ENCODE measurements at places on chromosomes 3 and 15. TPM values are rescaled to one million over a fixed set of nuclear protein-coding genes. Genes with fewer than 3 reads are reported as not detected.

The PGBD4 gene
- total RNA-seq, result 1.5 TPM

The CCR8 gene
- not detected for total RNA-seq

The KATNBL1 gene
- total RNA-seq, result 63.2 TPM

The EXD1 gene
- total RNA-seq, result not detected

The CCR1 gene
- 4.3 TPM for total RNA-seq

The SPCS1 gene
- total RNA-seq, result 125 TPM

GRCh38 chr3:130826516-130827182 lies 67.2 kb upstream of the ATP2C1 start:
- DNase-seq, result no peak

DNA sequence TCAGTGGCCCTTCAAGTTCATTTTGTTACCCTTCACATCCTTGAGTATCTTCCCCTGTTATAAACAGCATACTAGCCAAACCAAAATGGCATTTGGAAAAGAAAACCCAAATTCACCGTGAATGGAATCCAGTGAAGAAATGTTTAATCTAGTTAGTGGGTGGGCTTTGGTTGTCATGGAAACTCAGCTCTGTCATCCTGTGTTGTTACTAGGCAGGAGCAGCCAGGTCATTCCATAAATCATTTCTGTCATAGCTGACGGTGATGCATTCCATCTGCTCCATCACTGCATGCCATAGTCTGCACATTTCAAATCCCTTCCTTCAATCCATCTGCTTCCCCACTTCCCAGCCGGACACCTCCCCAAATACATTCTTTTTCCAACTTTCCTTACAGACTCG lies 140.4 kb upstream of the CGNL1 start:
- DNase-seq, result no peak

DNA sequence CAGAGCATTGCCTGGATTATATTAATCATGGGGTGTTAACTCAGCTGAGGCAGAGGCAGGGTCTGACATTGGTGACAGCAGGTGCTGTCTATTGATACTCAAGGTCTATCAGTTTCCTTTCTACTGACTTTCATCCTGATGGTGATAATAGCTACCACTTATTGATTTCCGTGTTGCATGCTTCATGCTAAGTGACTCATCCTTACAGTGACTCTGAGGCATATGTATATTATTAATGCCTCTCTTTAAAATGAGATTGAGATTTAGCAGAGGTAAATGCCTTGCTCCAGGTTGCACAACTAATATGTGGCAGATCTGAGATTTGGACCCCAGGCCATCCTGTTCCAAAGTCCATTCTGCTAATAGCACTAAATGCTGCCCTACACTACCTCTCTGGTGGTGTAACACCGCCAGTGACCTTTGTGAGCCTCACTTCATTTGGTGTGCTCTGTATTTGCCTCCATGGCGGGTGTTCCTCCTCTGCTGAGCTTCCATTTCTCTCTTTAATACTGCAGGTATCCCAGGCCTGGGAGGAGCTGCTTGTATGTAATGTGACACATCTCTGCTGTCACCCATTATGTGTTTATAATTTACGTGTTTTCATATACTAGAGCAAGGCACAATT lies 50.4 kb downstream of the GPR171 start:
- DNase-seq, result no peak

DNA sequence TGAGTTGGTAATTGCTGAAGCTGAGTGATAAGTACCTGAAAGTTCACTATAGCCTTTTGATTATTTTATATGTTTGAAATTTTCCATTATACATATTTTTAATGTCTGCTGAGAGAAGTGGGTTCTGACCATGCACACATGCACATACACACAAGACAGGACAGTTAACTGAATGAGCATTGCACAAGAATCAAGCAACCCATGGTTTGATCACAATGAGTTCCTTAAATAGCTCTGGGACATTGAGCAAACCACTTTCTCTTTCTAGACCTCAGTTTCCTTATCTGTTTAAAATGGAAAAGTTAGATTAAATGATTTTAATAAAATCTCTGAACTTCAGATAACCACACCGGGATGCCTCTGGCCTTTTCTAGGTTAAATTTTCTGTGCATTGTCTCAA lies 26.7 kb downstream of the SNTN start:
- no peak for DNase-seq

All from ureter (tissue), 1 donor.